Activated CD8-positive, alpha-beta T cell treated with anti-CD3 and anti-CD28 coated beads for 36 hours (primary cell): ENCODE measurements at places on chromosomes 4 and X. TPM values are rescaled to one million over a fixed set of nuclear protein-coding genes. Genes with fewer than 3 reads are reported as not detected.

DNA sequence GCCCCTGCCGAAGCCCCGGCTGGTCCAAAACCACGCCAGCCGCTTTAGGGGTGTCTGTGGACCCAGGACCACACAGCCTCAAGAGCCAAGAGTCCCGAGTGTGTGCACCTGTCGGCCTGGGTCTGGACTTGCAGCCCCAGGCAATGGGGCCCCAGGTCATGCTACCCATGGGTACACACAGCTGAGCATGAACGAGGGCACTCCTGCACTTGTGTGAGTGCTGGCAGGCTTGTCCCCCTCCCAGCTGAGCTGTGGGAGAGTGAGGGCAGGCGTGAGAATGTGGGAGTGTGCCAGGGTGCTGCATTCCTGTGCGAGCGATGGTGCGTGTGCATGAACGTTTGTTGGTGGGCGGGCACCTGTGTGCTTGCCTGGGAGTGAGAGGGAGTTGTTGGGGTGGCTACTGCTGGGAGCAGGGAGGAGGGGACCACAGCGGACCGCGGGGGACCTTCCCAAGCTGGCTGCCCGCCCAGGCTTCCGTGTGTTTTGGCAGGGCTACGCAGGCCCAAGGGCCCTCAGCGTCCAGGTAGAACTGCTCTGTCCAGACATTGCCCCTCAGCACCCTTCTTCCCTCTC lies 30.8 kb downstream of the BLOC1S4 start:
- H3K27ac ChIP-seq, result no peak overlapping the region
- H3K36me3 ChIP-seq, result no peaks in the 10 kb centered on the region
- H3K4me1 ChIP-seq, result peaks cover 13% of the 10 kb centered on the region
- no peak overlapping the region for H3K4me3 ChIP-seq
- DNase-seq, result no peak
- no peaks in the 10 kb centered on the region for H3K27me3 ChIP-seq

GRCh38 chr4:153223427-153223801 lies 19.2 kb downstream of the TRIM2 start:
- H3K27ac ChIP-seq, result no peak overlapping the region
- H3K36me3 ChIP-seq, result peaks cover 11% of the 10 kb centered on the region
- peaks cover 29% of the 10 kb centered on the region for H3K27me3 ChIP-seq
- DNase-seq, result no peak

DNA sequence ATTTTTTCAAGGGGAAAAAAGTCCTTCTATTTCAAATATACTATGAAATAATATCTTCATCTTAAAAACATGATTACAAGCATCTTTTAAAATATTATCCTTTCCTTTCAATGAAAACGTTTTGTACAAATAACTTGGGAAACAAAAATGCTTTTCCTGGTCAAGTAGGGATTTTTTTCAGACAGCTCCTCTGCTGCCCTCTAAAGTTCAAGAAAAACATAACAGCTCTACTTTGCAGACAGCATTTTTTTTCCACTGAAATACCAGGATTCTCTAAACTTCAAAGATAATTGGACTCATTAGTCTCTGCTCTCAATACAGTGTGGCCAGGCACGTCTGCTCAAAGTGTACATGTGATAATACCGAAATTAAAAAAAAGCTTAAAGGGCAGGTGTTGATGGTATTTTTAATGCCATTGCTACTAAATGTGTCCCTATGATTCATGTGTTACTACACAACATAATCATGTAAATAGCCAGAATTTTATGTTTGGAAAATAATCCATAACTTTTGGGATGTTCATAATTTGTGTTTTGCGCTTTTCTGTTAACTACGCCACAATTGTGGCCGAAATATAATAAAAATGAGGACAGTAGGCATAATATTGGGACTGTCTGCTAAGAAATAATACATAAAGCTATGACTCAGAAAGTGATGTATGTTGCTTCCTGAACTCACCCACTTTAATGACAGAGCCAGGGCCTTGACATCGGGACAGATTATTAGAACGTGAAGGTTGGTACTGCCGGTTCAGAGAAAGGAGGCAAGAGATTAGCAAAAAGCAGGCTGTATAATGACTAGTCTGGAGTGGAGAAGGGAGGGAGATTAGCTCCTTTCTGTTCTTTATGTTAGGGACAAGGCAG lies 478.9 kb downstream of the KCNIP4 start:
- H3K36me3 ChIP-seq, result no peaks in the 10 kb centered on the region
- H3K27me3 ChIP-seq, result no peaks in the 10 kb centered on the region
- H3K27ac ChIP-seq, result no peak overlapping the region
- H3K4me1 ChIP-seq, result no peaks in the 10 kb centered on the region
- no peak for DNase-seq

GRCh38 chr4:3771164-3771809 lies 5.1 kb downstream of the ADRA2C start:
- H3K36me3 ChIP-seq, result no peaks in the 10 kb centered on the region
- peaks cover 18% of the 10 kb centered on the region for H3K27me3 ChIP-seq
- no peak overlapping the region for H3K4me3 ChIP-seq
- DNase-seq, result no peak

- no peak overlapping the region for H3K27ac ChIP-seq
- no peak overlapping the region for H3K4me3 ChIP-seq
- H3K27me3 ChIP-seq, result peaks cover 2% of the 10 kb centered on the region
These were observed 42.6 kb upstream of the GYPA start for GRCh38 chr4:144183165-144183564.

- H3K27ac ChIP-seq, result no peak overlapping the region
- H3K27me3 ChIP-seq, result peaks cover 8% of the 10 kb centered on the region
- H3K36me3 ChIP-seq, result no peaks in the 10 kb centered on the region
- no peaks in the 10 kb centered on the region for H3K4me1 ChIP-seq
- DNase-seq, result no peak
These were observed 159.4 kb downstream of the TRAM1L1 start for GRCh38 chr4:116925900-116926457.

- peaks cover 15% of the 10 kb centered on the region for H3K4me1 ChIP-seq
- no peaks in the 10 kb centered on the region for H3K27me3 ChIP-seq
- H3K36me3 ChIP-seq, result peaks cover 50% of the 10 kb centered on the region
- H3K27ac ChIP-seq, result no peak overlapping the region
These were observed 63.9 kb downstream of the LCORL start for GRCh38 chr4:17957688-17958087.

DNA sequence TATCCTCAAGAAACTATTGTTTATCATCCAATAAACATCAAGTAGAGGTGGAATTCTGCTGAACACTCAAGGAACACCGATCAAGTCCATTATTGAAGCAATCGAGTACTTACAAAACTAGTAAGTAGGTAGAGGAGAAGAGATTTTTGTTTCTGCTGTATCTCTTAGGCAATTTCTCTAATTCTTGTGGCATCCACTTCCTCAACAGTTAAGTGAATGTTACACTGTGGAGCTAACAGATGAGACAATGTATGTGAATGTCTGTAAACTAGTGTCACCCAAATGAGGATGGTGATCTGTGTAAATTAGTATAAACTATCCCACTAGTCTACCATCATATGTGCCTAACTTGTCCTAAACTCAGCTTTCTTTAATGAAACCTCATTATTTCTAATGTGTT lies 261.6 kb downstream of the ARHGAP24 start:
- DNase-seq, result no peak
- H3K4me1 ChIP-seq, result no peaks in the 10 kb centered on the region
- no peaks in the 10 kb centered on the region for H3K36me3 ChIP-seq
- no peak overlapping the region for H3K27ac ChIP-seq

GRCh38 chr4:8368998-8369397 lies 71.5 kb downstream of the ACOX3 start:
- H3K27ac ChIP-seq, result no peak overlapping the region

- H3K4me1 ChIP-seq, result no peaks in the 10 kb centered on the region
- DNase-seq, result no peak
- no peak overlapping the region for H3K27ac ChIP-seq
- no peaks in the 10 kb centered on the region for H3K36me3 ChIP-seq
These were observed 234.2 kb upstream of the ANKRD50 start for GRCh38 chr4:124946696-124947095.

GRCh38 chr4:41935652-41936021 lies 408 bp downstream of the TMEM33 start:
- peaks cover 35% of the 10 kb centered on the region for H3K36me3 ChIP-seq
- H3K4me3 ChIP-seq, result peak overlapping the region; percentile 97
- H3K4me1 ChIP-seq, result peaks cover 39% of the 10 kb centered on the region
- H3K27me3 ChIP-seq, result no peaks in the 10 kb centered on the region
- peak overlapping the region; percentile 95 for H3K27ac ChIP-seq

- H3K36me3 ChIP-seq, result no peaks in the 10 kb centered on the region
- no peak overlapping the region for H3K4me3 ChIP-seq
- H3K27me3 ChIP-seq, result peaks cover 4% of the 10 kb centered on the region
These were observed 42.2 kb upstream of the HSD17B10 start for GRCh38 chrX:53476371-53476770.

DNA sequence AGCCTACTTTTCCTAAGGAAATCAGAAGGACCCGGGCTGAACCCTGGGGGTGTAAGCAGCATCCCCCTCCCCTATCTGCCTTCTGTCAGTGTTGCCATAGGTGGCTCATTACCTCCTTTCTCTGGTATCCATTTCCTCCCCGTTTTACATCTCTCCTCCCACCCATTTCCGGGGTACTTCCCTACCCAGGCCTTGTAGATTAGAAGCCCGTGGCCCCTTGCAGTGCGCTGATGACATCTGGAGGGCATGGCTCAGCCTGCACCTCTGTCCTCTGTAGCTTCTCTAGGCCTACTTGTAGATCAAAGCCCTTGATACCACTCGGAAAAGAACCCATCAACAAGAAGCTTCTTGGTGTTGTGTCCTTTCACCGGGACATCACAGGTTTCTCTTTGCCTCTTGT lies 71.8 kb downstream of the NBDY start:
- H3K36me3 ChIP-seq, result peaks cover 6% of the 10 kb centered on the region
- no peak overlapping the region for H3K4me3 ChIP-seq
- H3K4me1 ChIP-seq, result peaks cover 48% of the 10 kb centered on the region
- DNase-seq, result peak; percentile 75
- H3K27me3 ChIP-seq, result no peaks in the 10 kb centered on the region

DNA sequence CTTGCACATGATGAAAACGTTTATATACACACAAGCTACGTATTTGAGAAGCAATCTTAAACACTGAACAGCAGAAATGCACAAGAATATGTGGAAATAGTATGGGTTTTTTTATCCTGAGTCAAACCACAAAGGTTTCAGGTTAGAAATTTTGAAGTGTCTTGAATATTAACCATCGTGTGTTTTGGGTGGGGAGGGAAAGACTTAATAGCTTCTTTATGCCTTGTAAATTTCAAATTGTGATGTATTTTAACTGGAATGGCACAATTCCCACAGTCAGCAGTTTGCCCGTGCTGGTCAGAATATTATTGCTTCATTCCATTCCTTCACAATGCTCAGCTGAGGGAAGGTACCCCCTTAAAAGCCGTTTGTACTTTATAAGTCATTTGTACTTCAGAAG lies 67.4 kb upstream of the WDR1 start:
- H3K36me3 ChIP-seq, result peaks cover 4% of the 10 kb centered on the region
- DNase-seq, result no peak
- no peak overlapping the region for H3K27ac ChIP-seq
- H3K4me3 ChIP-seq, result no peak overlapping the region
- no peaks in the 10 kb centered on the region for H3K27me3 ChIP-seq

GRCh38 chr4:40626183-40626990 lies 3.3 kb downstream of the RBM47 start:
- DNase-seq, result no peak
- peaks cover 39% of the 10 kb centered on the region for H3K27me3 ChIP-seq
- H3K27ac ChIP-seq, result no peak overlapping the region
- H3K36me3 ChIP-seq, result no peaks in the 10 kb centered on the region
- H3K4me1 ChIP-seq, result peaks cover 18% of the 10 kb centered on the region

GRCh38 chr4:123661080-123661737 lies 264.6 kb downstream of the SPRY1 start:
- H3K4me1 ChIP-seq, result peaks cover 15% of the 10 kb centered on the region
- H3K27ac ChIP-seq, result no peak overlapping the region
- peaks cover 2% of the 10 kb centered on the region for H3K27me3 ChIP-seq
- H3K36me3 ChIP-seq, result peaks cover 7% of the 10 kb centered on the region
- DNase-seq, result no peak

Gene USP46
- total RNA-seq, result 2.8 TPM

Gene ANXA10
- total RNA-seq, result not detected

Gene RIPPLY1
- total RNA-seq, result not detected

Gene DIPK2B
- total RNA-seq, result not detected

Gene SMIM10L2A
- total RNA-seq, result 0.22 TPM

Gene STOX2
- total RNA-seq, result not detected

Gene SEPTIN11
- 38.6 TPM for total RNA-seq

Gene CYBB
- 0.25 TPM for total RNA-seq

Gene RS1
- total RNA-seq, result not detected

Gene PABPC1L2A
- not detected for total RNA-seq

Gene SPARCL1
- not detected for total RNA-seq

Gene CXCL3
- not detected for total RNA-seq

Gene EPHA5
- not detected for total RNA-seq
